ENCODE measurements at places on chromosomes 3 and 15.

DNA sequence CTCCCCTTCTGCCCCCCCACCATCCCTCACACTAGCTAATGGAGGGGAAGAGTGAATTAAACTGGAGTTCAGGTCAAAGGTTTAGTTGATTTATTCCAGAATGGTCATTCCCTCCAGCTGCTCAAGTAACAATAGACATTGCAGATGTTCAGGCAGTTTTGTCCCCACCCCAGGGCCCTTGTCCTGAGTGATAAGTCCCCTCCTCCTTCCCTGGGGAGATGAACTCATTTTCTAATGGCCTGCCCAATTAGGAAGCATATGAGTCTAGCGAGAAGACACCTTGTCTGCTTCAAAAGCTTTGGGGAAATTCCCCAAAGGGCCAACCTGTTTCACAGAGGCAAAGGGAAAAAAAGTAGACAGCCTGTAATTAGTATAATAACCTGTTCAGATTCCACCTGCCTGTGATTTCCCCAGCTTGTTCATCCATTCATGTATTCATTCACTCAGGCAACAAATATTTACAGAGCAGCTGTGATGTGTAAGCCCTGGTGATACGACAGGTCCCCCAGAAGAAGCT is 165.3 kb downstream of the SHQ1 start:
- DNase-seq, result peak; percentile 61

DNA sequence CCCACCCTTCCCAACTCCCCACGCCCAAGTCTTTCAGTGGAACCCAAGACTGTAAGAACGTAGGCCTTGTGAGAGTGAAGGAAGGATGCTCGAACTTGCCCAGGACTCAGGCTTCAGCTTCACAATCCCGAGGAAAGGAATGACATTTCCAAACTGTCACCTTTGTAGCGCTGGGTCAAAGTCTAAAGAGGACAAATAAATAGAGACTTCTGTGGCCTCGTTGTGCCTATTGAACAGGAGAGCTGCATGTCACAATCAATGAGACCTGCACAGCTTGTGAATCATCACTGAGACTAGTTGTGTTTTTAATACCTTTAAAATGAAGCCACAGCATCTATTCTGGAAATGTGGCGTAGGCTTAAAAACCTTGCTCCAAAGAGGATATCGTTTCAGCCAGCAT is 222.8 kb upstream of the ST8SIA2 start:
- DNase-seq, result no peak

- peak; percentile 0 for DNase-seq
Measured at GRCh38 chr3:139654637-139655365, 23.0 kb downstream of the NMNAT3 start.

DNA sequence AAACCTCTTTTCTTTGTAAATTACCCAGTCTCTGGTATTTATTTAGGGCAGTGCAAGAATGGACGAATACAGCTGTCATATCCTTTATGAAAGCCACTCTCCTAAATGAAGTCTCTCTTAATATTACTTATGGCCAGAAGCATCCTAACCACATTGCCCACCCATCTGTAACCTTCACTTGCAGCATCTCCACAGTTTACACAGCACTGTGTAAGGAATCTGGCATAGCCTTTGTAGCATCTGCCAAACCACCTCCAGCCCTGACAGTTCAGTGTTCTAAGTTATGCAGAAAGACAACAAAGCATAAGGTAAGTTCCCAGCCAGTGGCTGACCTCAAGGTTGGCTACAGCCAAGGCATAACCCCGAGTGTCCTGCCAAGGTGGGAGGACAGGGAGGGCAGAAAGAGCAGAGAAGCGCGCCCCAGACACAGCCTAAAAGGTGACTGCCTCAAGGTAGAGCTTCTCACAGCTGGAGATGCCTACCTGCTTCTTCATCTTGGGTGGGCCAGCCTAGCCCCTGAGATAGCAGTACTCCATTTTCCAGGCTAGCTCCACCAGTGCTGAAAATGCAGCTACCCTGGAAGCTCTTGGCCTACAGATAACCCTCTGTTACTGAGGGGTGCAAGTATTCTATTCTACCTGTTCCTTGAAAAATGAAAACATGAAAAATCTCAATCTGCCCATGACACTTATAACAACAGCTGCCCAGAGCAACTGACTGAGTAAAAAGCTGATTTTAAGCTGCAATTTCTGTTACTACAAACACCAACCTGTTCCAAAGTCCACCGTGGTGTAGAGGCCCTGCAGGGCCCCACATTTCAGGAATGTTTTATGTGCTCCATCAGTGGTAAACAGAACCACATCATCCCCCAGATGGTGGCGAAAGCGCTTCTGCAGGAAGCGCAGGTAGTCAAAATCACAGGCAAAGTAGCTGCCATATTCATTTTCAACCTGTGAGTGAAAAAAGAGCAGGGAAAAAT is 39.3 kb downstream of the GLB1 start:
- DNase-seq, result no peak

DNA sequence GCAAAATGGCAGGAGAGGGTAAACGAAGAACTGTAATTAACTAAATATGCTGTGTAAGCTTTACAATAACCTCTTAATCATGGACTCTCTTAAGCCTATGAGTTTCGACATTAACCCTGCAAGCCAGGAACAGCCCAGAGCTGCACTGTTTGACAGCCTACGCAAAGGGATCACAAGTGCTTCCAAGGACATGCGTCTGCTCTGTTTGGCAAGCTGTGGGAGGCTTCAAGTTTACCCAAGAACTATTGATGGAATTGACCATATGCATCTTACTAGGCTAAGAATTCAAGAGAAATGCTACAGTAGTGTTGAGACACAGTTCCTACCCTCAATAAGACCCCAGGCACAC is 66.0 kb downstream of the PDZRN3 start:
- no peak for DNase-seq

DNA sequence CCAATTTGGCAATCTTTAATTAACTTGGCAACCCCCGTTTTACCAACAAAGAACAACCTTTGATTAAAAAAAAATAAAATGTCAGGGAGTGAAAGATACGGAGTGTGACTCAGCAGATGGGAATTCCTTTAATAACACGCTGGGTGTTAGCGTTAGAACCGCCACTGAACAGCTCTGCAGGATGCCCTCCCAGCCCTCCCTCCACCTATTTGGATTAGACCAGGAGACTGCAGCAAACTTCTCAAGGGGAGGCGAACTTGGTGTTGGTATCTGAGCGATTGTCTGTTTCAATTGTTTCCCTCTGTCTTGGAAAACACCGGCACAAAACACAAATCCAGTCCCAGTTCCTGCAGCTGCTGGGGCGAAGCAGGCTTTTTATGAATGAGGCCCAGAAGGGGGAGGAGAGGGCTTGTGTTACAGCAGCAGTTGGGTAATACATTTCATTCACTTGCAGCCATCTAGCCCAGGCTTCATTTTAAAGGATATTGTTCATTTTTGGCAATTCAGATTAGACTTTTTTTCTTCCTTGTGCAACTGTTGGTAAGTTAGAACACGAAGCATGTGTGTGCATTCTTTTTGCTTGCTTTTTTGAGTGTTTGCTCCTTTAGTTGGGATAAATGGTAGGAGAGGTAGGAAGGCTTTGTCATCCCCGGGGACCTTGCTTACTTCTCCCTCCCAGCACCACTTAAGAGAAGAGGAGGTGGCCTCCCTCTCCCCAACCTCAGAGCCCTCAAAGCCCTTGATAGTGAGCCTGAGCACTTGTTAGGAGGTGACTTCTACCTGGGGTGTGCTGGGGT is 152.3 kb downstream of the IGF1R start:
- no peak for DNase-seq

- no peak for DNase-seq
Measured at GRCh38 chr3:70999730-71000129, 583.8 kb downstream of the FOXP1 start.

DNA sequence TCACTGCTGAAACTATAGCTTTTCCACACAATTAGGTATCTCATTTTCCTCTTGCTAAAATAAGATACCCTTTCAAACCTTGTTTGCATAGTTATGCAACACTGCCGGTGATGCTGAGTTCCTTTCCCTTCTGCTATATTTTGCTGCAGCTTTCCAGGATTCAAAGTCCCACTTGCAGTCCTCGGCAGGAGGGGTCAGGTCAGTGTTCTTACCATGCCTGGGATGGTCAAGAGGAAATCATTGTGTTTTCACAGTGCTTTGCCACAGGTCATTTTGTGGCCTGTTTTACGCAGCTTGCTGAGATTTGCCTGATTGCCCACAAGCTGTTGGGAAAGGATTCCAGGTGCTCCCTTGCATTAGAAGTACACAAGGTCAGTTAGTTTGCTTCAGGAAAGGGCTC is 156.9 kb downstream of the B3GALNT1 start:
- no peak for DNase-seq

DNA sequence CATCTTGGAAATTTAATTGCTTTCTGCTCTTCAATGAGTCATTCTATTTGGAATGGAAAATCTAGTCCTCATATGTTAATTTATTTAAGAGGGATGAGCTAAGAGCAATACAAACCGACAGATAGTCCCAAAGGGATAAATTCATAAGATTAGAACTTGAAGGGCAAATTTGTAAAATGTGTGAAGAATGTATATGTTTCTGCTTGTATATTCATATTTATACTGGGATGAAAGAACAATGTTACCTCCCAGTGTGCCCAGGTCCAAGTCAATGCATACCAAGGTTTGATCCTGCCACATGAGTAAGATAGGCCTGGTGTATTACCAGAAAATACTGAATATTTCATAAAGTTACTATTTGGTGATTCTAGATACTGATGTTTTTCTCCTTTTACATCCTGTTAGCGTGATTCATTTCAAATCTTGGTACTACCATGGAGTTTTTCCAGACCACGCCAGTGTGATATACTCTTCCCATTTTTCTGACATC is 255.6 kb upstream of the SEMA6D start:
- no peak for DNase-seq

DNA sequence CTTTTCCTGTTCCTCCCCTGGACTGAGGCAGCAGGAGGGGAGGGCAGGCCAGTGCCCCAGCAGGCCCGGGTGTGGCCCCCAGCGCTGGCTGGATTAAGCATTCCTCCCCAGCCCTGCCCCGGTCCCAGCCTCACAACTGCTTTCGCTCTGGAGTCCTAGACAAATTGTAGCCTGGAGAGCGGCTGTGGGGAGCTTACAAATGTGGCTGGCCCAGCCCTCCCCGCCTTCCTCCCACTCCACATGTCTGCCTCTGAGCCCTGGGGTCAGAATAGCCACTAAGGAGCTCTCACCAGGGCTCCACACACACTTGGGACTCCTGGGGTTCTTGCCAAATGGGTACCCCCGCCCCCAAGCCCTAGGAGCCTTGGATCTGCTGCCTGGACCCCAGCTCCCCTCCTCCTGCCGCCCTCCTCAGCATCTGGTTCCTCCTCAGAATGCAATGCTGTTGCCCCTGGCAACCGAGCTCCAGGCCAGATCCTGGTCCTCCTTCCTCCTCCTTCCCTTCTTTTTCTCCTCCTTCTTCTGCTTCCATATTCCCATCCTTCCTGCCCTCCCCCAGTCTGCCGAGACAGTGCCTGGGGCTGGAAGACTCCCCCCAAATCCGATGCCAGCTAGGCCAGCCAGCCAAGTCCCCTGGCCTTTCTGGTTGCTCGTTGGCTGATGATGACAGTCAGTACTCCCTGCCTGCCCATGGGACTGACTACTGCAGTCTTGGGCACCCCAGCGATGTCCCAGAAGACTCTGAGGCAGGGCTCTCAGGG is 91.1 kb downstream of the LINGO1 start:
- no peak for DNase-seq

GRCh38 chr15:91866371-91866905 is 12.9 kb downstream of the SLCO3A1 start:
- no peak for DNase-seq

GRCh38 chr15:33135355-33135781 is 59.1 kb downstream of the FMN1 start:
- no peak for DNase-seq

DNA sequence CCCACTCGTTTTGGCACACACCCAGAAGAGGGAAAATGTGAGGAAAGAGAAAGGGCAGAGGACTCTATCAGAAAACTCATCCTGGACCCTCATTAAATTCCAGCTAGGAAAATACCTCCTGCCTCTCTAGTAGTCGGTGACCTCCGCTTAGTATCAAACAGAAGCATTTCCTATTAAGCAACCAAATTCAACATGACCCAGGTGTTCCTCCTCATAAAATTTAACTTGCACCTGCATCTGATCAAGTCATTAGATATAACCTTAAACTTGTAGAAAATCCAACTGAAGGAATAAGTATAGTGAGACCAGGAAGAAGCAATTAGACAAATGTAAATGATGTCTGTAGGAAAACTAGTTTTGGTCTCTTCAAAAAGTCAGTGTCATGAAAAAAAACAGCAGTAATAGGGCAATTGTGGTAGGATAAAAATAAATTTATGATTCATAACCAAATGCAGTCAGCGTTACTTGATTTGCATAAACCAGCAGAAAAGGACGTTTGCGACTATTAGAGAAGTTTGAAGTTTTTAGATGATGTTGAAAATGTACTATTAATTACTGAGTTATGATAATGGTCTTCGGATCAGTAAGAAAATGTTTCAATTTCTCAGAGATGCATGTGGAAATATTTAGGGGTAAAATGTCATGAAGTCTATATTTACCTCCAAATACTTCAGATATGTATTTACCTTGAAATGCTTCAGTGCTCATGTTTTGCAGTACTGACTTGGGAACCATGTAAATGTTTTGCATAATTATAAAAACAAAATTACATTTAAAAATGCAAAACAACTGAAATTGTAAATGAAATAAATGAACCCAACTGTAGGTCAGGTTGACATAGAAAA is 44.6 kb downstream of the LDHAL6B start:
- DNase-seq, result no peak

- DNase-seq, result no peak
Measured at GRCh38 chr3:99662838-99663570, 24.6 kb downstream of the COL8A1 start.

DNA sequence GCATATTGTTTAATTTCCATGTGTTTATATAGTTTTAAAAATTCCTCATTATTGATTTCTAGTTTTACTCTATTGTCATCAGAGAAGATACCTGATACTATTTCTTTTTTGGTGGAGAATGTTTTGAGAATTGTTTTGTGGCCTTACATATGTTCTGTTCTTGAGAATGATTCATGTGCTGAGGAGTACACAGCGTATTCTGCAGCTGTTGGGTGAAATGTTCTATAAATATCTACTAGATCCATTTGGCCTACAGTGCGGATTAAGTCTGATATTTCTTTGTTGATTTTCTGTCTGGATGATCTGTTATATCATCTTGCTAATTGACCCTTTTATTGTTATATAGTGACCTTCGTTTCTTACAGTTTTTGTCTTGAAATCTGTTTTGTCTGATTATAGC is 109.7 kb downstream of the UBE2E2 start:
- no peak for DNase-seq

DNA sequence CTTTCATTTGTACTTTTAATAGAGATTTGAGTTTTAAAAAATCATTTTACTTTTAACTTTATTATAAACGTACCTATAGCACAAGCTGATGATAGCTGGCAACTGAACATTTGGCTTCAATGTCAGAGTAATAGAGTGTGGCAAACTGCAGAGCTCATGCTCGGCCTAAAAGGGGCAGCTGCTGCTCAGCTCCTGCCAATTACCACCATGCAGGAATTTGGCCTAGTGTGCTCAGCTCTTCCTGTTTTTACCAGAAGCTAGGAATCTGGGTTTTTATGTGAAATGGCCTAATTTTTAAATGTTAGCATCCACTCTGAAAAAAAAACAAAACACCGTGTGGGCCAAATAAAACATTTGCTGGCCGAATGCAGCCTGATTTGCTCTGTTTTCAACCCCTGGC is 1.8 kb downstream of the IFT122 start:
- DNase-seq, result no peak

Measured in NCI-H1092 (cell line).